CD4-positive, alpha-beta memory T cell (primary cell): ENCODE measurements at places on chromosomes 3 and 15.

GRCh38 chr3:122890077-122890719 lies 95.3 kb downstream of the SLC49A4 start:
- no peak for DNase-seq

DNA sequence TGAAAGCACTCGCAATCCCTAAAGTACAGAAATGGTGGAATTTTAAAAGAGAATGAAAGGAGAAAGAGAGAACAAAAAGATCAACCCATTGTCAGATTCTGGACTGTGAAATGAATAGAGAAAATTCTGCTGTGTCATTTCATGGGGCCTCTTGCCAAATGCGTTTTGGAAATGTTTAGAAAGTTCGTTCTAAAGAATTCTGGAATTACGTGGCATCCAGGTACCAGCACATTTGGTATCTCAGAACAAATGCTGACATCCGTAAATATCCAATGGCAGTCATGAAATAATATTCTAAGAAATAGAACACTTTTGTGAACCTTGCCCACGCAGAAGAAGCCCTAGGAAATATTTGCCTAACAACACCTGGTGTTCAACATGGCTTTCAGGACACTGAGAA lies 219.2 kb downstream of the P3H2 start:
- DNase-seq: no peak

DNA sequence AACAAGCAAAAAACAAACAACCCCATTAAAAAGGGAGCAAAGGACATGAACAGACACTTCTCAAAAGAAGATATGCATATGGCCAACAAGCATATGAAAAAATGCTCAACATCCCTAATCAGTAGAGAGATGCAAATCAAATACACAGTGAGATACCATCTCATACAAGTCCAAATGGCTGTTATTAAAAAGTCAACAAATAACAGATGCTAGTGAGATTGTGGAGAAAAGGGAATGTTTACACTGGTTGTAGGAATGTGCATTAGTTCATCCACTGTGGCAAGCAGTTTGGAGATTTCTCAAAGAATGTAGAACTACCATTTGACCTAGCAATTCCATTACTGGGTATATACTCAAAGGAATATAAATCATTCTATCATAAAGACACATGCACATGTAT lies 44.5 kb downstream of the RIOX2 start:
- DNase-seq: no peak

- DNase-seq: no peak
These were observed 14.4 kb upstream of the ACAN start for GRCh38 chr15:88788816-88789215.

DNA sequence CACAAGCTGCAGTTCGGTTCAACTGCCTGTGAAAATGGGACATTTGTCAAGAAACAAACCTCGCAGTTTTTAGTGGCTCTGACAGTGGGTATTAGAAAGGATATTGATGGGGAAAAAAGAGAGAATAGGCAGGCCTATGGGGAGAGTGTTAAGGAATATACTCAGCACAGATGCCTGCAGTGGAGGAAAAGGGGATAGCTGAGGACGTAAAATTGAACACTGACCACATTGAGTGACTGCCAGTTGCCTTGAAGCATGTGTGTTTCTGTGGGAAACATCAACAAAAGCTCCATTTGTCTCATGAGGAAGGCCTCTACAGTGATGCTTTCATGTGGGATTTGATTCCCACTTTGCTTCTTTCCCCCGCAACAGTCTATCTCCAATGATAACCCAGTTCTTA lies 1042.1 kb downstream of the TUSC7 start:
- DNase-seq: no peak
